T-helper 2 cell treated with Interferon-gamma antibody and Interleukin-4, amounts not matched to agents 5 μg/mL and 100 μg/mL, for 36 hours (primary cell): ENCODE measurements at places on chromosomes 3 and 15.

- DNase-seq = no peak
Observed at GRCh38 chr15:41790169-41790568, 15.9 kb downstream of the MAPKBP1 start.

DNA sequence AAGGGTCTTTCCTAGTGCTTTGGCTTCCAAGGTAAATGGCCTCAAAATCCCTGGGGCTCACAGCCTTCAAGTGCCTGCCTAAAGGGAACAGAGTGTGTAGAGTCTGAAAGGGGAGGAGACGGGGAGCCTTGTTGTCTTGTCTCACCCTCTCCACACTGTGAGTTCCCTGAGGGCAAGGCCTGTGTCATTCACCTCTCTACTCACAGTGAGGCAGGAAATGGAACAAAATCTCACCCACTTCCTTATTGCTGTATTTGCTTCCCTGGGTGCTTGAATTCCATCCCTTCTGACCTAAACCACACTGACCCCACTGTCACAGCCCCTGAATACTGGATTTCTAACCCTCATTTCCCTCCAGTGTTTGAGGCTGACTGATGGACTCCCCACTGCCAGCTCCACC, 197.5 kb downstream of the EPHB1 start:
- no peak for DNase-seq

GRCh38 chr15:84609818-84610525, 9.2 kb downstream of the ZSCAN2 start:
- no peak for DNase-seq

GRCh38 chr3:132659000-132659364, 627 bp downstream of the ACAD11 start:
- no peak for DNase-seq

- DNase-seq = no peak
Observed at GRCh38 chr3:176469694-176470205, 727.5 kb downstream of the TBL1XR1 start.

DNA sequence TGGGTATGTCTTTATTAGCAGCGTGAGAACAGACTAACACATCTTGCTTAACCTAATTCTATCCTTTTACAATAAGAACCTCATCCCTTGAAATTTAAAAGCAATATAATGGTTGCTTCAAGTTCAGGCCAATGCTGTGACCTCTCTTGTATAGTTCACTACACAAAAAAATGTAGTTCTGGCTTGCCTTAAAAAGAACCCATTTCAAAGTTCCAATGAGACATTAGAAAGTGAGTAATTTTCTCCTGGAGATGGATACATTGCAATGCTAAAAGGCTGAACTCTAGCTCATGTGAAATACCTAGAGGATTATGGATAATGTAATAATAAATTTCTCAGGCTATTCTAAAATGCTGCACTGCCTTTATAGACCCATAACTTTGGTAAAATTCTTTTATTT, 47.8 kb downstream of the ATP13A4 start:
- DNase-seq = no peak

DNA sequence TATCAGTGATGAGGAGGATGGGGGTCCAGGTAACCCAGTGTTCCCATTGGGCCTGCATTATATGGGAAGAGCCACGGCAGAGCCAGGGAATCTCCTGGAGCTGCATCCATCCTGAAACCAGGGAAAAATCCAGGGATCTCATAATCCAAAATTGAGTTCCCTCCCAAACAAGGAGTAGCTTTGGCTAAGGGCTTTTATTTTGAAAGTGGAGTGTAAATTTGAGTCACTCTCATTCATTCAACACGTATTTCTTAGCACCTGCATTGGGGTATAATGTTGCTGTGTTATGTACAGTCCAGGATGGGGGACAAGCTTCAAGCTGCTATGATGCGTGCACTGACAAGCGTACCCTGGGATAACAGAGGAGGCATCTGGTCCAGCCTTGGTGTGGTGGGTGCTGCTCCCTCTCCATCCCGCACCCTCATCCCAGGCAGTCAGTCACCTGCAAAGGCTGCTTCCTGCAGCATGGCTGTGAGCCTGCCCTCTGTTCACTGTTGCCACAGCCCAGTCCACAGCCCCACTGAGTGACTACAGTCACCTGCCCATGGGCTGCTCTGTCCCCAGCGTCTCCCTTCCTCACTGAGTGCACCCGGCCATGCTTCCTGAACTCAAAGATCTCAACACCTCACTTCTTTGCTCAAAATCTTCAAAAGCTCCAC, 135.6 kb downstream of the OPA1 start:
- DNase-seq = no peak

DNA sequence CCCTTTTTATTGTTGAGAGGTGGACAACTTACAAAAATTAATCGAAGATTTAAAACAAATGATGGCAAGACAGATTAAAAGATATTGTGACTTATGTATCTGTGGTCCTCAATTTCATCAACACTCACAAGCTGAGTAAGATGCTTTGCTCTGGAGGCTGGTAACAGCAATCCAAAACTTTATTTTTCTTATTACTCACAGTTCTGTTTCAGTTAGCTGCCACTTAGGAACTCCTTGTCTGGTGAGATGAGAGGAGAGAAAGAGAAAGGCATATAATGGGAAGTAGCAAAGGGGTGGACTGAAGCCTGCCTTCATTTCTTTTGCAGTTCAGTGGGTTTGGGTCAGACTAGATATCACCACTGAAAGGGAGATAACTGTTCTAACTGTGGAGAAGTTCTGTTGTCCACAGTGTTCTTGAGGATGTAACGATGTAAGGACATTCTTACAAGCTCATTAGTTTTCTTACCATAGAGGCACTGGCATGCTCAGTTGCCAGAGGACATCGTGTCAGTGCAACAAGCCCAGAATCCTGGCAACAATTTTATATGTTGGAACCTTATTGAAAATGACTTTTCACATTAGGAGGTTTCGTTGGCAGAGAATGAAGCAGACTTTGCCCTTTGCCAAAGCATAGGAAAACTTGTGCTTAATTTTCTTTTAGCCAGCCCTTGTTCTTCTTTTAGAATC, 93.6 kb downstream of the PLCL2 start:
- DNase-seq = no peak
